ENCODE measurements at places on chromosomes 5 and 9.

DNA sequence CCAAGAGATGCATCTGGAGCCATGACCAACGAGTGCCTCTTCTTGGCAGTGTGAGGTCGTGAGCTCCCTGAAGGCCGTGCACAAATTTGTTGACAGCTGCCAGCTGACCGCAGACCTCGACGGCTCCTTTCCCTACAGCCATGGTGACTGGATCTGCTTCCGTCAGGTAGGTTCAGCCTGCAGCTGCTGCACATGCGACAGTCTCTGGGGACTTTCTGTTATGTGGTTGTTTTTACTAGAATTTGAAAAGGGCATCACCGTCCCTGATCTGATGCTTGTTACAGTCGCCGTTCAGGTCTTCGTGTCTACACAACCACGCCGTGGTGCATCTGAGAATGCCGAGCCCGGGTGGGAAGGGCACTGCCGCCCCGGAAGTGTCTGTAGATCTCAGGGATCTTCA is 36.5 kb upstream of the LRRC14B start:
- no peak for DNase-seq

DNA sequence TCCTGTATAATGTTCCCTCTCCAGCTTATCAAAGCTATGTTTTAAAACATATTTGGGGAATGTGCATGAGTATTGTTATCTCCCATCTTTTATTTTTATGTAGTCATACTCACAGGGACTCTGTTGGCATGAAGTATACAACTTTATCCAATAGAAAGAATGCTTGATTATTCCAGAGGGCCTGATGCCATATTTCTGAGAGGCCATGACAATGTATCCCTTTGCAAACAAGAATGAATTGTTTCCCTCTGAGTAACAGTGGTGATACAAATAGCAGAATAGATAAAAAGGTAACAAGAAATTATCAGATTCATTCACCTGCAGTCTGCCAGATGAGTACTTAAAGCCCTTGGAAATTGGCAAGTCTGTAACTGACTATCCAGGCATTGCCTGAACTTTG is 125.9 kb downstream of the PLK2 start:
- DNase-seq: no peak

DNA sequence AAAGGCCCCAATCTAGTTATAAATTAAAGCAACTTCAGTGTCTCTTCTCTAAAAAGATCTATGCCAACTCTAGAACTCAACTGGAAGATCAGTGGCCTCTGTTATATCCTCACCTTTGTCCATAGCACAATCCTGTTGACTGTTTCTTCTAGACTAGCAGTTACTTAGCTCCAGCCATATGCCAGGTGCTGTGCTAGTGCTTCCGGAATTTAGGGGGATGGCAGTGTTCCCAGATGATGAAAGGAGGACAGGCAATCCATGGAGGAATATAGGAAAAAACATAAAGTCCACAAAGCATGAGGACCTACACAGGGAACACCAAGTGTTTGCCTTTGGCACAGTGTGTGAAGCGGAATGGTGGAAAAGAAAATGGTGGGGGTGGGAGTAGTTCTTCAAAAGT is 214.3 kb downstream of the MAPKAP1 start:
- DNase-seq: no peak

GRCh38 chr5:123208668-123209501 is 119.8 kb downstream of the PRDM6 start:
- DNase-seq: peak; percentile 29

- DNase-seq: no peak
Observed at GRCh38 chr5:5135957-5136676, 4.0 kb upstream of the ADAMTS16 start.

DNA sequence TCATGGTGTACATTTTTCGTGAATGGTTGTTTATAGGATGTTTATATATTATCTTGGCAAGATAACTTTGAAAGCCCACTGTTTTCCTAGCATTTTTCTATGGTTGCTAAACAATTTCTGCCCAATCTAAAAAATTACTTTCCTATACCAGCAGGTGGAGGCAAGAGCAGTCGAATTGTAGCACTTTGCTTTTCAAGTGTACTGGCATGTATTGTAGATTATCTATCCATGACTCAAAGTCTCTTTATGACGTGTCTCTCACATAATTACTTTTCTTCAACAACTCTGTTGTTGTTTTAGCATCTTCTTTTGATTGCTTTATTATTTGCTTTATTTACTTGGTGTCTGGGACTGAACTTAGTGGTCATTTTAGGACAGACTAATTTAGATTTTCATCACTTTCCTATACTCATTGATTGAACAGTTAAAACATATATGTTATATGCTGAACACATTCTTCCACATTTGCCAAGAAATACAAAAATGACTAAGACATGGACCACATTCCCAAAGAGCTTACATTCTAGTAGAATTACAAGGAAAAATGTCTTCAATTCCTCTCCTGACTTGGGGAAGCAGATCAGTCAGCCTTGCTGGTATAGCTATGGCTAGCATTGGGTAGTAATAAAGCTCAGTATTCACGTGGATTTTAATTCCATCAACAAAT is 20.7 kb downstream of the NLN start:
- no peak for DNase-seq
